Fibroblast of lung (primary cell): ENCODE measurements at places on chromosomes 1 and 21. TPM values are rescaled to one million over a fixed set of nuclear protein-coding genes. Genes with fewer than 3 reads are reported as not detected.

LORICRIN gene
- not detected in 2 replicates for total RNA-seq

TNFRSF14 gene
- total RNA-seq, result 76.3 and 85.0 TPM in 2 replicates

LMOD1 gene
- total RNA-seq, result 20.5 and 36.3 TPM in 2 replicates

CCSAP gene
- total RNA-seq, result 5.4 and 6.9 TPM in 2 replicates

AADACL4 gene
- not detected in 2 replicates for total RNA-seq

TMEM52 gene
- 0.17 TPM in 1 of 2 replicates, not detected in the other for total RNA-seq

FAM177B gene
- not detected in 2 replicates for total RNA-seq

DDAH1 gene
- total RNA-seq, result 22.6 and 50.0 TPM in 2 replicates

CFHR4 gene
- not detected in 2 replicates for total RNA-seq

GLIS1 gene
- total RNA-seq, result under 0.01 TPM in 1 of 2 replicates, not detected in the other

HNRNPCL2 gene
- total RNA-seq, result not detected in 2 replicates

USP1 gene
- 19.5 and 20.0 TPM in 2 replicates for total RNA-seq

BRINP3 gene
- 7.2 and 18.8 TPM in 2 replicates for total RNA-seq

GBP7 gene
- total RNA-seq, result not detected in 2 replicates

SPRR1B gene
- not detected in 2 replicates for total RNA-seq

TCP10L gene
- total RNA-seq, result 0.51 and 0.83 TPM in 2 replicates

RHBDL2 gene
- 0.26 and 1.5 TPM in 2 replicates for total RNA-seq

CFAP141 gene
- not detected in 2 replicates for total RNA-seq

WARS2 gene
- total RNA-seq, result 20.3 and 22.1 TPM in 2 replicates

CD247 gene
- not detected in 2 replicates for total RNA-seq

CYP4A11 gene
- total RNA-seq, result not detected in 2 replicates

ITLN2 gene
- total RNA-seq, result not detected in 2 replicates

TMOD4 gene
- not detected in 2 replicates for total RNA-seq

ARHGEF10L gene
- 13.1 and 24.3 TPM in 2 replicates for total RNA-seq

SIPA1L2 gene
- 2.0 and 12.6 TPM in 2 replicates for total RNA-seq
